ENCODE measurements at places on chromosomes 4 and X.

GRCh38 chrX:140149761-140150160, 184.4 kb upstream of the CXorf66 start:
- no peak for DNase-seq

GRCh38 chr4:137375111-137375850, 157.0 kb downstream of the PCDH18 start:
- DNase-seq, result no peak

GRCh38 chr4:62470421-62470983, 1270.4 kb downstream of the ADGRL3 start:
- no peak for DNase-seq

GRCh38 chrX:102765809-102766208, 45.3 kb downstream of the GPRASP3 start:
- DNase-seq, result no peak

- DNase-seq, result no peak
Observed at GRCh38 chr4:182351485-182351884, 108.3 kb downstream of the TENM3 start.

DNA sequence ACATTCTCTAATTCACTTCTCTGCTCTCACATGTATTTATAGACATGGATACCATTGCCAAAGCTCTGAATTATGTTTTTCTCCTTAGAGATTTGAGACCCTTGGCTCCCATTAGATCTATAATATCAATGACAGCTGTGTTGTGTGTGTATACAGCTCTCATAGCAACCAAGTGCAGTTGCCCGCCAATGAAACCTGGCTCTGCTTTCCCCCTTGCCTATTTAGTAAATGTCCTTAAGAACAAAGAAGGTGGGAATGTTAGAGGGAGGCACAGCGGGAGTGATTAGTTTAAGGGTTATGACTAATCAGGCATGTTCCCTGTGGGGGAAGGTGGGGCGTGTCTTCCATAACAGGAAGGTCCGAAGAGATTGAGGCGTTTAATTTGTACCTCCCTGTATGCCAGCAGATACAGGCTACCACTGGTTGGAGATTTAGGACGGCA, 100.5 kb upstream of the TBC1D9 start:
- no peak for DNase-seq

- no peak for DNase-seq
Observed at GRCh38 chrX:105837232-105837631, 14.9 kb downstream of the NRK start.

GRCh38 chr4:185192059-185192458, 11.7 kb downstream of the CFAP97 start:
- no peak for DNase-seq

GRCh38 chrX:55149242-55149641, 60.4 kb downstream of the PAGE2 start:
- no peak for DNase-seq

DNA sequence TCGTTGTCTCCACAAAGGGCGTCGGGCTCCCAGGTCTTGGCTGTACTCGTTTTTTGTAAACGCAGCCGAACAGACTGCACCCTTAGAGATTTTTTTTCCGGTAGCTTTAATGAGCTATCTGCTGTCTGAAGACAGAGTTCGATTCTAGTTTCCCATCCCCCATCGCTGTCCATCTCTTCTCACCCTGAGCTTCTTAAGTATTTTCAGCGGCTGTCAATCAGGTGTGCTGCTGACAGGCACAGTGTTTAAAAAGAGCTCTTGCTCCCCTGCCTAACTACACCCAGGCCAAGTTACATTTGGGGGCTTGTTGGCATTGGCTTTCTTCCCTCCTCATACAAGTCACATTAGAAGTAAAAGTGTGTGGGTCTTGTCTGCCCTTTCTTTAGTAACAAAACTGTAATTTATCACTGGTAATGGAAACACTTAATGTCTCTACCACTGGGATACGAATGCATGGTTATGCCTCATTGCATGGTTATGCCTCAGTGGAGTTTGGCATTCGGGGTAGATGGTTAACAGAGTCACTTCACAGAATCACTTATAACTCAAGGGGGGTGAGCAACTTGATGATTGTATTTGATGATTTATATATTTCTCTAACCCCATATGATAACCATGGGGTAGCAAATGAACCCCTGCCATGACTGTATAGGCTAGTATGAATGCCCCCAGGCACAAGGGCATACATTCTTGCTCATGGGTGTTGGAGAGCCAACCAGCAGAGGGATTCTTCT, 1.4 kb upstream of the ARHGAP6 start:
- no peak for DNase-seq

DNA sequence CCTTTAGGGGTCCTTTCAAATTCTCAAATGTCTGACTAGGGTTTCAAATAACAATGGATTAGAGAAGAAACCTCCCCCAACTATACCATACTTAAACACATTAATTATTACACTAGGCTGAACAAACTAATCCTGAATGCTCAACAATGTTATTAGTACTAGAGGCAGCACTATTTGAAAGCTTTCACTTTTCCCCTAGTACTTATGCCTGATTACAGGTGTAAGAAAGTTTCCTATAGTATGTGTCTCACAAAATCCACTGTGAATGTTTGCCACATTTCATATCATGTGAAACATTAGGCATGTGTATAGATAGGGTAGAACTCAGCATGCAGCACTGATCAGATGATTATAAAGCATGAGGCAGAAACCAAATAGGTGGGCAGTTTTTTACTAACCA, 336.2 kb downstream of the ZNF674 start:
- no peak for DNase-seq

- DNase-seq, result no peak
Observed at GRCh38 chrX:125681507-125681906, 361.8 kb downstream of the TEX13C start.

GRCh38 chr4:87092389-87093141, 127.9 kb downstream of the KLHL8 start:
- DNase-seq, result no peak

- no peak for DNase-seq
Observed at GRCh38 chr4:158182736-158183135, 9.9 kb upstream of the GASK1B start.

DNA sequence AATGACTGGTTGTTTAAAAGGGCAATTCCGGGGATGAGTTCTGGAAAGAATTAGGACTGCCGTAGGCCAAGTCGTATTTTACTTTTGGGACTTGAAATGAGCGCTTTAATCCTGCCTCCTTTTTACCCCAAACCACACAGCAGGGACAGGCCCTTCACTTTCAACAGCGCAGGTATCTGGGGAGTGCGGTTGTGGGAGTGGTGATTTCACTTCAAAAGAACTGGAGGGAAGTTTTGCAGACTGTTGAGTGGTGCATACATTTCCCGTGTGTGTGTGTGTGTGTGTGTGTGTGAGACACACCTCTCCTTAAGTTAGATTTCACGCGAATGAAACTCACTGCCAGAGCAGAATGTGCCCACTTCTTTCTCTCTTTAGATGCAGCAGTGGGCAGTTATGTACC, 2.8 kb downstream of the NHS start:
- peak; percentile 41 for DNase-seq

Measured in activated CD4-positive, alpha-beta T cell treated with anti-CD3 and anti-CD28 coated beads, Interleukin-2, amount 50 U/mL, for 48 hours (primary cell).